ENCODE measurements at places on chromosomes 2 and 18.

DNA sequence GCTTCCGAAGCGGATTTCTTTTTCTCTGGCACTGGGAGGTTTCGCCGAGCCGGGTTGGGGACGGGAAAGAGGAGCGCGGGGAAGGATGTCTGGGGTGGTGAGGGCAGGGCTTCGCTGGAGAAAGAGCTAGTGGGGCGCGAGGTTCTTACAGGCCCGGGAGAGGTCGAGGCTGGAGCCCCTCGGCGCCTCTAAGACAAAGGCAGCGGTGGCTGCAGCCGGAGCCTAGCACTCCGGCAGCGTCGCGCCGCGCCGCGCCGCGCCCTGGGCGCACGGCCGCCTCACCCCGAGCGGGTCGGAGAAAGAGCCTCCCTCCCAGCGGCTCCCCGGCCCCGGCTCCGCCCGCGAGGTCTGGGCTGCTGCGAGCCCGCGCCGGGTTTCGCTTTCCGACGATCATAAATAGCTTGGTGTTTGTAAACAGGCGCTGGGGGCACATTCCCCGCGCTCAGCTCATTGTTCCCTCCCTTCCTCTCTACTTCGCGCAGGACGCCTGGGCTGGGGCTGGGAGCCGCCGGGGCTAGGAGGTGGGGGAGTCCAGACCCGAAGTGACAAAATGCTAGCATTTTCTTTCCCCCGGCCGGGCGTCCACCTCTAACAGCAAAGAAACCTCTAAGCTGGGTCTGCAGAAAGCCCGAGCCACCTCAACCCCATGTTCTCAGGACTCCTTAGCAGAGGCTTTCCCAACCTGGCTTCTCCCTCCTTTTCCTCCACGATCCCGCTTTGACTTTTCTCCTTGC, 813 bp upstream of the MEIS1 start:
- peak; percentile 81 for DNase-seq

- DNase-seq = no peak
Observed at GRCh38 chr2:205969584-205969983, 116.4 kb downstream of the INO80D start.

GRCh38 chr2:75424936-75425619, 135.7 kb downstream of the EVA1A start:
- DNase-seq = no peak

- no peak for DNase-seq
Observed at GRCh38 chr2:233184669-233185068, 66.8 kb upstream of the ATG16L1 start.

DNA sequence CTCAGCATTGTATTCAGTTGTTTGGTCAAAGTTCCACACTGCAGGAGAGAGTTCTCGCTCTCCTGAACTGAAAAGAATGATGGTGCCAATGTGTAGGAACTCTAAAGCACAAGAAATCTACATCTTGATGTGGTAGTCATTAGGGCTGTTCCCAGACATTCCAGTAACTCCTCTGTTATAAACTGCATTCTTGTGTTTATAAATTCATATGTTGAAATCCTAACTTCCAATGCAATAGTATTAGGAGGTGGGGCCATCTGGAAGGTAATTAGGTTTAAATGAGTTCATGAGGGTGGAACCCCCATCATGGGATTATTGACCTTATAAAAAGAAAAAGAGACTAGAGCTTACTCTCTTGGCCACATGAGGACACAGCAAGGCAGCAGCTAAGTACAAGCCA, 239.6 kb downstream of the CDH20 start:
- DNase-seq = no peak

DNA sequence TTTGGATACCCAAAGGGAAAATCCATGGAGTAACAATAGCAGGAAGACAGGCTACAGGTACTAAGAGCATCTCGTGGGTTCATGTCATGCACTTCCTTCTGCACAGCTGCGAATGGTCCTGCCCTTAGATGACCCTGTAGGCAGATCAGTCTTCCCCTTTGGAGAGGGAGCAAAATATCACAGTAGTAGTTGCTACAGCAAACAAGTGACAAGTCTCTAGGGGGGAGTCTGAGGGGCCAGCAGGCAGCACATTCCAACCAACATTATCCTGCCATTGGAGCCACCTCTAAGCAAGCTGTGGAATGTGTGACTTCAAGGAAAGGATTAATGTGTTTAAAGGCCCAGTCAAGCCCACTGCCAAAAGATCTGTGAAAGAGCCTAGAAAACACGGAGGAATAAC, 273.2 kb upstream of the PARD3B start:
- no peak for DNase-seq

DNA sequence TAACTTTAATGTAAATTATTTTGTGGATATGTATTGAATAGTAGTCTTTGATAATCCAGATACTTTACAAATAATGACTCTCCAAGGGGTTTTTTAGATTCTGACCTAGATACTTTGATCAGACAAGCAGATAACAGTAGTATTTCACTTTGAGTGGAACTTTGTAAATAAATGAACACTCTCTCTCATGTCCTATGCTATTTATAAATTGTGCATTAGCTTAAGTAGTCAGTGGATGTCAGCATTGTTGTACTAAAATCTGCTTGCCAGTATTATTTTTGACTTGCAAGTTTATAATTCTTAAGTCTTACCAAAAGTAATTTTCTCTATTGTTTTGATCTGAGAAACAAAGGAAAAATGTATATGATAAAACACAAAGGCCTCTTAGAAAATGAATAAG, 1113.1 kb upstream of the NRXN1 start:
- DNase-seq = no peak

DNA sequence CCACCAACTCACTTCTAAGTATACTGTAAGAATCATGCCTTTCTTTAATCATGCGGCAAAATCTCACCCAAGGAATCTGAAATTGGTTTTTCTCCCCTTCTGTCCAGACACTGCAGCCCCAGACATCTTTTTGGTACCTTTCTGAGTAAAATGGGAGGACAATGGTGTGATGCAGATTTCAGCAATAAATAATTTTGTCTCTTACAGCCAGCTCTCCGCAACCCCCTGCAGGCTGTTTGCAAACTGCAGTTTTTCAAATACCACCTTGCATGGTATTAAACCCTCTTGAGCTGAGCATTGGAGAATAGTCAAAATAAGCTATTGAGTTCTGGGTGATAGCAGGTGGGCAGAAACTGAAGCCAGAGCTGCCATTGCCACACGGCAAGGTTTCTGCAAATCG, 32.2 kb downstream of the GPR39 start:
- DNase-seq = peak; percentile 22

DNA sequence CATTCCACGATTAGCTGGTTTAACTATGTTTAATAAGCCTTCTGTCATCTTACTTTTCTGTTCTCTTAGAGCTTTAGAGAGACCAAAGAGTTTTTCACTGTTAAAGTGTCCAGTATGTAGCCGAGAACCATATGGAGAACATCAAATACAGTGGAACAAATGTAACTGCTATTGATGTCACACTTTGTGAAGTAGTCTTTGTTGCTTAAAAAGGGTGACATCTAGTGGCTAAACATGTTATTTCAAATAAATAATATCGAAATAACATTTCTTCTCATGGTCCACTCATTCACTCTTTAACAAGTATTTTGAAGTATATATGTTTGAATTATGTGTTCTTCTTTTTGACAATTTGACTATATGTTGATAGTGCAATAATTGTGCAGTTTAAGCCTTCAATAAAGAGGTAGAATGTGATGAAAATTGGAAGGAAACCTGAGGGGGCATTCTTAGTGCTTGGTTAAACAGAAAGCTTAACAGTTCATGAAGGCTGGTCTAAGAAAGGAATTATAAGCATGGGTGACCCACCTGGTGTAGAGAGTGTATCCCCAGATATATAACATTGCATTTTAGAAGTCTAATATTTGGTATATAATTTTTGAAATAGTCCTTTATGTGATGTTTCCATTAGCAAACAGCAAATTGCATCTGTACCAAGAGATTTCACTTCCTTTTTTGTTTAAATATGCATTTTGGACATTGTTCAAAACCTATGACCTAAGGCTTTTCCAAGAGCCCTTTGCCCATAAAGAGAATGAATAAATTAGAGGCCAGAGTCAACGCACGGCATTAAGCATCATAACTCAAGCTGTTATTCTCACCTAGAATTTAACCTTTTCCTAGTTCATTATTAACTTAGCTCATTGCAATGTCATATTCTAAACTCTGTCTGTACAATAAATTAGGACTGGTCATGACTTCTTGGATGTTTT, 112.1 kb downstream of the KYNU start:
- DNase-seq = peak; percentile 26

- DNase-seq = no peak
Observed at GRCh38 chr2:134189009-134189720, 64.7 kb upstream of the MGAT5 start.

GRCh38 chr18:31101183-31102024, 817 bp downstream of the DSC2 start:
- no peak for DNase-seq

- no peak for DNase-seq
Observed at GRCh38 chr2:171281110-171281509, 120.4 kb upstream of the TLK1 start.

- DNase-seq = no peak
Observed at GRCh38 chr18:9353596-9353995, 19.0 kb downstream of the TWSG1 start.

GRCh38 chr2:119147776-119148715, 10.5 kb downstream of the C1QL2 start:
- peak; percentile 81 for DNase-seq

GRCh38 chr2:148201075-148202004, 180.4 kb downstream of the MBD5 start:
- peak; percentile 4 for DNase-seq

DNA sequence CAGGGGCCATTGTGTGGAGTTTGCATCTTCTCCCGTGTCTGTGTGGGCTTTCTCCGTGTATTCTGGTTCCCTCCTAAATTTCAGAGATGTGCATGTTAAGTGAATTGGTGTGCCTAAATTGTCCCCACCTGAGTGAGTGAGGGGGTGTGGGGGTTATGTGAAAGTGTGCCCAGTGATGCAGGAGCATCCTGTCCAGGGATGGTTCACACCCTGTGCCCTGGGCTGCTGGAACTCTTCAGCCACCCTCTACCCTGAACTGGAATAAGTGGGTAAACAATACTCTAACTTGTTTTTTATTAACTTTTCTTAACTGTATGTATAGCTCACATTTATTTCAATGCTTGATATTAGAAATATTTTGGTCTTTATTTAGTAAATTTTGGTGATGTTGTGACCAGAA, 56.0 kb downstream of the UBE2E3 start:
- DNase-seq = no peak

DNA sequence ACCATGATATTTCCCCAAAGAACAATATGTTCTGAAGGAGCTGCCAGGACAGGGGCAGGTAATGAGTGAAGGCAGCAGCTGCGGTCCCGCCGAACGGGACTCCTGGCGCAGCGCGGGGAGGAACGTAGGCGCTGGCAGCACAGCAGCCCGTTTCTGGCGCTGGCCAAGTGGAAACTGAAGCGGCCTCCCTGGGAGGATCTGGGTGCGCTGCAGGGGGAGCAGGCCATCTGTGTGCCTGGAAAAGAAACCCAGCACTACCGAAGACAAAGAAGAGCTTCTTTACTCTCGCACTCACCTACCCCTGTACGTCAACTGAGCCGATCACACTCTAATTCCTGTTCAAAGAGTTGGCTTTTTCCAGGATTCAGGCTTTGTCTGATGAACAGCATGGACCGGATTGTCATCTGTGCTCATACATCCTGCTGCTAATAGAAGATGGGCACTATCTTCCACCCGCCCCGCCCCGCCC, 11.8 kb downstream of the G6PC2 start:
- DNase-seq = peak; percentile 59

GRCh38 chr2:130824492-130825061, 12.1 kb upstream of the ARHGEF4 start:
- no peak for DNase-seq

GRCh38 chr2:157443795-157444640, at the start of gene CYTIP:
Gene CYTIP, minus strand, starts transcription at chr2:157444089. Its CDS starts 69 bp downstream, at chr2:157444020.
- no peak for DNase-seq

DNA sequence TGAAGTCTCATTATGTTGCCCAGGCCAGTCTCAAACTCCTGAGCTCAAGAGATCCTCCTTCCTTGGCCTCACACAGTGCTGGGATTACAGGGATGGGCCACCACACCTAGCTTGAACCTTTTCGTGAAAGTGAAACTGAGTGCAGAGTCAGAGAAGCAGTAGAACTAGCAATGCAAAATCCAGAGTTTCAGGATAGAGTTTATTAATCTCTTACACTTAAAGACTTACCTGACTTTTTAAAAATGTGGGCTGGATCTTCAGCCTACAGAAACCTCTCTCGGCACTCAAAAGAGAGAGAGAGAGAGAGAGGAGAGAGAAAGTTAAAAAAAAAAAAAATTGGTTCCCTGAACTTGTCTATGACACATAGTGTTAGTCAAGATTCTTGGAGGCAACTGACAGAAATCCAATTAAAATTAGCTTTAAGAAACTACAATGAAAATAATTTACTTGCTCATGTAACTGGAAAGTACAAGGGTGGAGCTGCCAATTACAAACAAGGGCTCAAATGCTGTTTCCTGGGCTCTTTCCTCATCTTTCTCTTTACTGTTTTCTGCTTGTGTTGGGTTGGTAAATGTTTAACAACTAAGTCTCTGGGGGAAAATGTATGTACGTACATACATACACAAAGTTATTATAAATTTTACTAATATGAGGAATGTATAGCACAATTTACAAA, 98.1 kb upstream of the CERS6 start:
- no peak for DNase-seq

DNA sequence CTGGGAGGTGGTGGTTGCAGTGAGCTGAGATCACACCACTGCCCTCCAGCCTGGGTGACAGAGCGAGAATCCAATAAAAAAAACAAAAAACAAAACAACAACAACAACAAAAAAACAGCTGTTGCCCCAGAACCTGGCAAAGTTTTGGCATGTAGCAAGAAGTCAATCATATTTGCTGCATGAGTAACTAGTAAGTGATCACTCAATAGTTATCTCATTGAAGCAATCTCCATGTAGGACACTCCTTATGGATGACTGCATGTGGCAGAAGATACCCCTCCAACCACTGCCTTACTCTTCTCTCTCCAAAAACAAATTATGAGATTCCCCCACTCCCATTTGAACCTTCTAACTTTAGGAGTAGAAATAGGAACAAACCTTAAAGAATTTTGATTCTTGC, 113.7 kb downstream of the TTC27 start:
- no peak for DNase-seq

GRCh38 chr2:24471662-24472061, 19.4 kb upstream of the NCOA1 start:
- no peak for DNase-seq

DNA sequence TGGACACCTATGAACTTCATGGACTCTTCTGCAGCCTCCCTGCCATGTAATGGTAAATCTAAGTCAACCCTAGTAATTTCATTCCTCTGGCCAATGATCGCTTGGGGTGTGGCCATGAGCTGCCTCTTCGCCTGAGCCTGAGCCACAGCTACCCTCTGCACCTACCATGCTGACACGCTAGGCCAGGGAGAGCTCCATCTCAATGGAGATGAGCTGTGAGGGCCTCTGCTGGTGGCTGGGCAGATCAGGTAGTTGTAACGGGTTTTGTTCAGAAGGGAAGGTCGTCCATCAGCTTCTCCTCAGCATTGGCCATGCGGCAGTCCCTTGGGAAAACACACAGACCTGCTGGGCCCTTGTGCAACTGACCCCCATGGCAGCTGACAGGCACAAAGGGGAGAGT, 24.4 kb downstream of the MPHOSPH10 start:
- no peak for DNase-seq

GRCh38 chr2:128727914-128728313, 409.2 kb upstream of the HS6ST1 start:
- DNase-seq = no peak

Measured in NCI-H526 treated with DMSO at 0.1 percent for 48 hours (cell line).